Adrenal gland (tissue), 19 donors: ENCODE measurements at places on chromosomes 1 and 21. TPM values are rescaled to one million over a fixed set of nuclear protein-coding genes. Genes with fewer than 3 reads are reported as not detected.

Gene DNAJC8
- 53.3 TPM for total RNA-seq

Gene G0S2
- 209 TPM for total RNA-seq

Gene SLC16A4
- 12.6 TPM for total RNA-seq

Gene MATN1
- not detected for total RNA-seq

Gene VWA1
- 28.7 TPM for total RNA-seq

Gene DIPK1A
- total RNA-seq: 0.91 TPM

Gene LMOD1
- total RNA-seq: 90.7 TPM

Gene SLC9C2
- total RNA-seq: not detected

Gene NOS1AP
- 0.79 TPM for total RNA-seq

Gene DNAJC28
- 3.6 TPM for total RNA-seq

Gene LYPD8
- not detected for total RNA-seq

Gene KISS1
- total RNA-seq: not detected

Gene TNFRSF4
- total RNA-seq: 0.32 TPM

Gene NEGR1
- total RNA-seq: 7.3 TPM

Gene VASH2
- 0.25 TPM for total RNA-seq

Gene SYT2
- total RNA-seq: 0.83 TPM

Gene LCE2B
- not detected for total RNA-seq

Gene ZNF593
- 28.3 TPM for total RNA-seq

Gene OR2L13
- not detected for total RNA-seq

Gene PLPPR5
- not detected for total RNA-seq

Gene TTLL10
- total RNA-seq: not detected

Gene ERG
- total RNA-seq: 14.8 TPM

Gene MYCL
- total RNA-seq: 0.53 TPM

Gene C1orf122
- 83.1 TPM for total RNA-seq
